ENCODE measurements at places on chromosomes 7 and 10.

GRCh38 chr7:135959646-135960363, 17.4 kb downstream of the MTPN start:
- DNase-seq: no peak

DNA sequence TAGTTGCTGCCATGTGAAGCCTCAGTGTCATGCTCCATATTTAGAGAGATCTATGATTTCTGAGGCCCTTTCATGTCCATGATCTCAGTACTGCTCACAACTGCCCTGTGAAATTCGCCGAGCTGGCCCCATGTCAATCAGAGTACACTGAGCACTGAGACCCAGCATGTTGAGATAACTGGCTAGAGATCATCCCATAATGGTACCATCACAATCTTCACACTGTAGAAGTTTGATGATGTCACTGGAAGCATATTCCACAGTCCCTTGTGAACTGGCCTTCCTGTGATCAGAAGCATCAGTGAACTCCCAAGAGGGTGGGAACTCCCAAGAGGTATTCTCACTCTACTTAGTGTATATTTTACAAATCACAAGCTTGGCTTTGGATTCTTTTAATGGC, 116.0 kb downstream of the EGFR start:
- no peak for DNase-seq

GRCh38 chr7:133629701-133630100, 376.8 kb downstream of the EXOC4 start:
- DNase-seq: no peak

DNA sequence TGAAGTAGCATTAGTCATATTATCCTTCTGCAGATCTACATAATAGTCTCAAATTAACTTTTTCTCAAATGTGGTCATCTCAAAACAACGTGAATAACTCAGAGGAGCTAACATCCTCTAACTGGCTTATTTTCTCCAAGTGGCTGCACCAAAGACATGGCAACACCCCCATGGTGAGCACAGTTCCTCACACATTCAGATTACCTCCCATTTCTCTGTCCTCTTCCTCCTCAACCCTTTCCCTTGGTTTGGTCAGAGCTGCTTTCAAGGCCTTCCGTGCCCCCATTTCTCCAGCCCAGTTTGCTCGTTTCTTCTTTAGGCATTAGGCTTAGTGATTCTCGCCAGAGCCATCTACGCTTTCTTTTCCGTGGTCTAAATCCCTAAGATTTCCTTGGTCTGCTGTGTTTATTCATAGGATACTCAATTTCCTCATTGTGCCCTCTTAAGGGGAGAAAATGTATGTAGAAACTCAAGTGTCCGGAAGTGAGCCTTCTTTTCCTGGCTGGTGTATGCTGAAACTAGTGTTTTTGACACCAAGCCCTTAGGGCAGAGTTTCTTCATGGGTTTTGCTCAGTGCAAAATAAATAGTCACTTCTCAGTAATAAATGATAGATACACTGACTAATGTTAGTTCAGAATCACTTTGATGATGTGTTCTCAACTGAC, 2.6 kb downstream of the MET start:
- no peak for DNase-seq

GRCh38 chr10:52391927-52392602, 78.0 kb downstream of the DKK1 start:
- no peak for DNase-seq

- peak; percentile 73 for DNase-seq
Observed at GRCh38 chr10:102467971-102468438, 16.7 kb upstream of the C10orf95 start.

GRCh38 chr7:151822541-151823181, 54.3 kb downstream of the PRKAG2 start:
- DNase-seq: no peak

DNA sequence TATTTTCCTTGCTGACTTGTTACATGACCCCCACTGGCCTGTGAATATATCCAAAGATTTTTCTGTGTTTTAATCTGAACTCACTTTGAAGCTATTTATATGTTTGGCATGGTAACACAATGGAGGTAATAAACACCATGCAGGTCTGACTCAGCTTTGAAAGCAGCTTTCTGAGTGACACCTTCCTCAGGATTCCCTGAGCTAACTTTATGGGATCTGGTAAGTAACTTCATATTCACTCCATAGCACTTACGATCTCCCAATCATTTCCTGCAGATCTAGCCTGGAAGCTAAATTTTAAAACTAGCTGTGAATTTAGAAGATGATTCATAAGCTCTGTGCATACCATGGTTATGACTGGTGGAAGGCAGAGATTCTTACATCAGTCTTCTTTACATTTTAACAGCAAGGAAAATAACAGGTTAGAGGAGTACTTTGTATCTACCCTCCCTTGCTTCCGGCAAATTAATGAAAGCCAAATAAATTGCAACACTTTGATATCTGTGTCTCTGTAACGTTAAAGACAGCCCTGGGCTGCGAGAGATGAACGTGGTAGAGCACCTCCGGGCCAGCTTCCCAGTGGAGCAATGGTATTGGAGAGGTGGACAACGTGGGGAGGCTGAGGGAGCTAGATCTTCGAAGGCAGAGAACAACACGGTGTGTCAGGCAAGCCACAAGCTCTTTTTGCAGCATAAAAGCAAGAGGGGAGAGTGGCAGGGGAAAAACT, 170.2 kb upstream of the KLF14 start:
- no peak for DNase-seq

GRCh38 chr10:68787813-68788212, 39.5 kb upstream of the STOX1 start:
- DNase-seq: no peak

- no peak for DNase-seq
Observed at GRCh38 chr7:44149571-44150465, 8.7 kb upstream of the MYL7 start.

GRCh38 chr10:93062514-93063143, 2.0 kb downstream of the CYP26C1 start:
- peak; percentile 54 for DNase-seq

DNA sequence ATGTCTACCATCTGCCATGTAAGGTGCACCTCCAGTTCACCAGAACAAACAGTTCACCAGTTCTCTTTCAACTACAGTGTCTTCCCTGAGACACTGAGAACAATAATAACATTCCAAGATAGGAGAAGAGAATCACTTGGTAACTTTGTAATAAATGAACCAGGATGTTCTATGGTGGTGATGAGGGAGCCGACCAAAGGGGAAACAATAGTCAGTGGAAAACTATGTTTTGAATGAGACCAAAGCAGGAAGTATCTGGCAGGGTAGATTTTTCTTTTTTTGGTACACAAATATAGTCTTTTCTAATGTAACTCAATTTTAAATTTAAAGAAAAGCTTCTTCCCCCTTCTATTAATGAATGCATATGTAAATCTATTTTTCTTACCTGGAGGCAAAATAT, 20.0 kb downstream of the HYAL4 start:
- DNase-seq: no peak

DNA sequence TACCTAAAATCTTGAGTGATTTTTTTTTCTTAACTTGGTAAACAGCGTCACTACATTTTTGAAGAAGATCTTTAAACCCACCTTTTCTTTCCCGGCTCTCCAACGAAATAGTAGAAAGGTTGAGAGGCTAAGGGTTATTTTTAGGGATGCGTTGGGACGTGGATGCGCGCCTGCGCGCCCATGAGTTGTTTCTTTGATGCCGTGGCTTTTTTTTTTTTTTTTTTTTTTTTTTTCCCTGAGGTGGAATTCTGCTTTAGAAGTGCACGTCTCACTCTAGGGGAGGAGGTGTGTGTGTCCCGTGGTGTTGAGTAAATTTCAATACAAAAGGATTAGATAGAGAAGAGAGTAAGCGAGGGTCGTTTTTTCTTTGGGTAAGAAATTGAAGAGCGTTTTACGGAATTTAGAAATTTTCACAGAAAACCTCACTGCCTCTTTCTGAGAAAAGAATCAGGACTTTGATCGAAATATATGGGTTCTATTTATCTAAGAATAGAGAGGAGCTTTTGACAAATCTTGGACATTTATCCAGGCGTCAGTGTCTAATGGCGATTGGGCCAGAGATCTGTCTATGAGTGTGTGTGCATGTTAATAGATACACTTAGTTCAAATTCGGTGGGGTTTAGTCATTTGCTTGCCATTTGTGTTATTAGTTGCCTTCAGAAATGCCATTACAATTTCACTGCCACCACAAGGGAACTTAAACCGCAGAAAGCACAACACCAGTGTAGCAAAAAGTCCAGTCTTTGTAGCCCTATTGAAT, 1.2 kb upstream of the SP8 start:
- no peak for DNase-seq

DNA sequence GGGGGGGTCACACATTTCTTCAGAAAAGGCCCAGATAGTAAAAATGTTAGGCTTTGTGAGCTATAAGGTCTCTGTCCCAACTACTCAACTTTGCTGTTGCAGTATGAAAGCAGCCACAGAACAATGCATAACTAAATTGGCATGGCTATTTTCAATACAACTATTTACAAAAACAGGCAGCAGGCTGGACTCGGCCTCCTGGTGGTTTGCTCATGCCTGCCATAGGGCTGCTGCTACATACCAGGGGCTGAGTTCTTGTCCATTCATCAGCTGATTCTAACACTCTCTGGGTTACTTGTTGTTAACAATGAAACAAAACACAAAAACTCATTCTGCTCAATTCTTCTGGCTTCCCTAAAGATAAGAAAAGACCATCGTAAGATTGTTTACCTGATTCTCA, 109.4 kb upstream of the ADAM12 start:
- no peak for DNase-seq

DNA sequence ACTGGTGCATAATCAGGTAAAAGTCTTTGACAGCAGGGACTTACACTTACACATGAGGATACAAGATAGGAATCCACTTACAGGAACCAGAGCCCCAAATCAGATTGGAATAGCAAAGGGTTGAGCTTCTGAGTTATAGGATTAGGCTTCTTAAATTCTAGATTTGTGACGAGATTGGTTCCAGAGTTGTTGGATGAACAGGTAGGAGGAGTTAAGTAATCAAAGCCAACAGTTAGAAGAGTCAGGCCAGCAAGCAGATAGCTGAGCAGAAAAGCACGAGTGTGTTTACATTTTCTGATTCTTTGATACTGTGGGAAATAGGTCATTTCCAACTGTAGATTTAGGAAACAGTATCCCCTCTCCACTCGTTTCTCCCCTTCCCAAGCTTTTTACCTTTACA, 167.0 kb downstream of the MDFIC start:
- no peak for DNase-seq

DNA sequence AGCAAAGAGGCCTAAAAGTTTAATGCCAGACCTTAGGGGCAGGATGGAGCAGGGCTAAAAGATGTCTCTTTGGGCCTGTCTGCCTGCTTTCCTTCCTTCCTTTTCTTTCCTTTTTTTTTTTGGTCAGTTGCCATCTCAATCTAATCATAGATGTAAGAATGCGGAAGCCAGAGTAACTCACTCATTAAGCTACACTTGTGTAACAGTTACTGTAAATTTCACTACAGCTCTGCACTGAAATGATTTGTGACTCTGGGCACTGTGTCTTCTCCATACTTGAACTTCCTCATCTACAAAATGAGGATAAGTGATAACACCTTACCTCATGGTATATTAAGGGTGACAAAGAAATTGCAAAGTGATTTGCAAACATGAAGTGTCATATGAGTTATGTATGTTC, 75.5 kb upstream of the AGK start:
- DNase-seq: no peak

DNA sequence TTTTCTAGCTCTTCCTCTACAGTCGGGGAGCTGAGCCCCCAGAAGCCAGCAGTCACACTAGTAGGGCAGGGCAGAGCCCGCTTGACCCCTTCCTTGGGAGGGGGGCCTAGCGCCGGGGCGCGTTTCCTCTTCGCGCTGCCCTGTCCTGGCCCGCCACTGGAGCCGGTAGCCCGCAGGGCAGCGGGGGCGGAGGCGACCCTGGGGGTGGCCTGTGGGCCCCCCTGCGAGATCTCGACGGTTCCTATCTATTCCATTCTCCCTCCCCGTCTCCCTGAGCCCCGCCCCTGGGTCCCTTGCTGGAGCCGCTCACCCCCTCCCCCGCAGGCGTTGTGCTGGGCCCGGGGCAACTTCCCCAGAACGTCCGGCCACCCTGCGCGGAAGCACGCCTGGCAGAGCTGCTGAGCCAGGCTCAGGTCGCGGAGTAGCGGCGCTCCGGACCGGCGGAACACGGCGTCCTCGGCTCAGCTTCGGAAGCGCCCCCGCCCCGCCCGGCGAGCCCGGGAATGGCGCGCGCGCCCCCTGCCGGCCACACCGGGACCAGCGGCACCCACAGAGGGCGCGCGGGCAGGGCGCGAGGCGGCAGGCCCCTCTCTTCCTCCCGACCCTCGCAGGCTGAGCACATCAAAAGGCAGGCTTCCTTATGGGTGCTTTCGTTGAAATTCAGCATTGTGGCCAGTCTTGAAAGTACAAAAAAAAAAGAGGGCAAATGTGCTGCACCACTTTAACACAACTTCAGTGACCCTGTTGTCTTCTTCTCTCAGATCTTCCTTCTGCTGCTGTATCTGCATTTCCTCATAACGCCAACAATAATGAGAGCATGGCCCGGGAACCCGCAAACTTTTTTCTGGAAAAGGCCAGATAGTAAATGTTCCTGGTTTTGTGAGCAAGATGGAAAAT, 327.6 kb downstream of the TNS3 start:
- peak; percentile 80 for DNase-seq

- DNase-seq: no peak
Observed at GRCh38 chr7:137006293-137006692, 137.8 kb downstream of the CHRM2 start.

DNA sequence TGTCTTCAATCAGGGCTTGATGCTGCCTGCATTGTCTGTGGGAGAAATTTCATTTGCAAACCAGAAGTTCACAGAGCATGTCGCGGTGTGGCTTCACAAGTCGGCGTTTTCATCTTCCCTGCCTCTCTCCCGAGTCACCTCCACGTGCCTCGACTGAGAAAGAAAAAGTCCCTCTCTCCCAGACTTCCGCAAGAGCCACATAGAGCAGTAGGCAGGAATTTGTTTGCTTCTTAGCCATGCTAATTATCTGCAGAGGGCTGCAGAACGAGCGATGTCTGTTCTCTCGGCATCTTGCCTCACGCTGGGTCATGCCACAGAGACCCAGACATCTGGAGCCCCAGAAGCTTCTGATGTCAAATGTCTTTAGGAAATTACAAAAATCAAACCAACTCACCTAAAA, 272.2 kb downstream of the TCF7L2 start:
- no peak for DNase-seq

GRCh38 chr10:101258179-101258885, 29.1 kb upstream of the LBX1 start:
- peak; percentile 9 for DNase-seq

- DNase-seq: no peak
Observed at GRCh38 chr7:155751409-155751808, 60.9 kb downstream of the SHH start.

DNA sequence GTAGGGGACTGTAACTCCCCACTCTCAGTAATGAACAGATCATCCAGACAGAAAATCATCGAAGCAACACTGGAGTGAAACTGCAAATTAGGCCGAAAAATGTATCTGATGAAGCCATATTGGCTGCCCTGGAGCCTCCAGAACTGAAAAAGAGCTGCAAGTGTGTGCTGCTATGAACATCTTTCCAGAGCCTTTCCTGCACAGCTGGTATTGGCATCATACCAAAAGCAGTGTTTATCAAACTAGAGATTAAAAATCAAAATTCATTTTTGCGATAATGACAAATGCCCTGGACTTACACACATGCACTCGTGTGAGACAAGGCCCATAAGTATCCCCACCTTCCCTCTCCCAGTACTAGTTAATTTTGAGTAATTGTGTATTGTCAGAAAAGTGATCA, 6.8 kb upstream of the CLDN12 start:
- DNase-seq: no peak

GRCh38 chr7:141708351-141708750, at the start of gene WEE2:
Gene WEE2 (plus strand): TSS chr7:141708353. CDS start chr7:141708759, 406 bp downstream.
- no peak for DNase-seq

- DNase-seq: peak; percentile 85
Observed at GRCh38 chr10:93376372-93377293, 105.5 kb downstream of the MYOF start.

All from suppressor macrophage treated with lipopolysaccharide for 4 hours (primary cell).